ENCODE measurements at places on chromosomes 3 and 15.
A peak's percentile ranks its signal among the peaks of the same experiment; 100 is the strongest.

DNA sequence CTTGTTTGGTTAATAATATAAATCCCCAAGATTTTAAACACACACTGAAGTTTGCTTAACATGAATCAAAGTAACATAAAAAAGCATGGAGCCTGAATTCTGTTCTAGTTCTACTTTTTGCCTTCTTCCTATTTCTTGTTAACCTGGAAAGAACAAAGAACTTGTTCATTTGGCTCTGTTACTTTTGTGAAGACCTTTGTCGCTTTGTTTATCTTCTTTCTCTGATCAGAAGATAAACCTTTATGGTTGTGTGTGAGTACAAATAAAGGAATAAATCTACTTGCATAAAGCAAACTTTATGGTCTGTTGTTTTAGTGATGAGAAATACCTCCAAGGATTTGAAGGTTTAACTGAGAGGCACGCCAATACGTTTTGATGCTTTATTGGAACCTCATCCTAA lies 210.1 kb upstream of the SATB1 start:
- no peak for DNase-seq

DNA sequence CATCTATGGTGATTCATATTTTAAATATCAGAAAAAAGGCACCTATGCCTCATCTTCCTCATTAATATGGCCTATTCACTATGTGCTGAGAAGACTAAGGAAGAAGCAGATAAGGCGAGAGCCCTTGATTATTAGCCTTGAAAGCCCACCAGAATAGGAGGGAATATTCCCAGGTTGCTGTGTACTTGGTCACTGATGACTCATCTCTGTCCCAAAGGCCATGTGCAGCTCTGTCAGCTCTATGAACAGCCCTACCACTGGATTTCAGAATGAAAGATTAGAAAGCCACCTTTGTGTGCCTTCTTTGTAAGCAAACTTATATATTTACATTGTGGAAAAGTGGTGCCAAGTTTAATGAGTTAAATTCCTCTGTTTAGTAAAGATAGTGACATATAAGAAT lies 211.5 kb downstream of the NFKBIZ start:
- no peak for DNase-seq

DNA sequence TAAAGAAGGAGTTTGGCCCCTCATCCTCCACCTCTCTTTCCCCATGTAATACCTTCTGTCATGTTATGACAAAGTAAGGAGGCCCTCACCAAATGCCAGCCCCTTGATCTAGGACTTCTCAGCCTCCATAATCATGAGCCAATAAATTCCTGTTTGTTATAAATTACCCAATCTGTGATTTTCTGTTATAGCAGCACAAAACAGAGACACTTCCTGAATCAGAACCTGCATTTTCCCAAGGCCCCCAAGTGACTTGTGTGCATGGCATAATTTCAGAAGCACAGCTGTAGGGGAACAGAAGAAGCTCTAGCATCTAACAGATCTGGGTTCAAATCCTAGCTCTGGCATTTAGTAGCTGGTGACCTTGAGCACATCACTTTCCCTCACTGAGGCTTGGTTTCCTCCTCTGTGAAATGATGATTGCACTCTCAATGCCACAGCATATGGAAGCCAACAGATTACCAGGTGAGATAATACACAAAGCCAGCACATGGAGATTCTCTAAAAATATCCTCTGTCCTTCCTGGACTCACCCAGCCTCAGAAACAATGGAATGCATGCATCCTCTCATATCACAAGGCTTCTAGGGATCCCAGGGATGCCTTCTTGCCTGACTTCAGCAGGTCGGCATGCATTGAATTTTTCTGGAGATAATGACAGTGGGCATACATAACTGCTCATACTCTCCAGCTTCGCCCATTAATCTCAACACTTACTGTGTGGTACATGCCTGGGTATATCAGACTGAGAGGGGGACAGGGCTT lies 26.3 kb downstream of the TLNRD1 start:
- DNase-seq = no peak

DNA sequence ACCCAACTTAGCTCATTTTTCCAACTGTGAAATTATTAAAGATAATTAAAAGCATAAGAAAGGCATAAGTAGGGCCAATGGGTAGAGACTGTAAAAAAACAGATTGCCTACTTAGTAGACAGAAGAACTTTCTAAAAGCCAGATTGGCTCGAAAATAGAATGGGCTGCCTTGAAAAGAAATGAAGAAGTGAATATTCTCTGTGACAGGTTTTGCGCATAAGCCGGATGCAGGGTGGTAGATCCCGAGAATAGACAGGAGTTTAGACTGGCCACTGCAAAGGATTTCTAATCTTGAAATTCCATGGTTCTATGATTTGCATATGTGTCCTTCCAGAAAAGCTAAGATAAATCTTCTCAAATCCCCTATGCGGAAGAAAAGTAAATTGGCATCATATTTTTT lies 173.3 kb upstream of the ICE2 start:
- peak; percentile 28 for DNase-seq

- no peak for DNase-seq
Measured at GRCh38 chr3:73530022-73530396, 94.7 kb downstream of the PDZRN3 start.

DNA sequence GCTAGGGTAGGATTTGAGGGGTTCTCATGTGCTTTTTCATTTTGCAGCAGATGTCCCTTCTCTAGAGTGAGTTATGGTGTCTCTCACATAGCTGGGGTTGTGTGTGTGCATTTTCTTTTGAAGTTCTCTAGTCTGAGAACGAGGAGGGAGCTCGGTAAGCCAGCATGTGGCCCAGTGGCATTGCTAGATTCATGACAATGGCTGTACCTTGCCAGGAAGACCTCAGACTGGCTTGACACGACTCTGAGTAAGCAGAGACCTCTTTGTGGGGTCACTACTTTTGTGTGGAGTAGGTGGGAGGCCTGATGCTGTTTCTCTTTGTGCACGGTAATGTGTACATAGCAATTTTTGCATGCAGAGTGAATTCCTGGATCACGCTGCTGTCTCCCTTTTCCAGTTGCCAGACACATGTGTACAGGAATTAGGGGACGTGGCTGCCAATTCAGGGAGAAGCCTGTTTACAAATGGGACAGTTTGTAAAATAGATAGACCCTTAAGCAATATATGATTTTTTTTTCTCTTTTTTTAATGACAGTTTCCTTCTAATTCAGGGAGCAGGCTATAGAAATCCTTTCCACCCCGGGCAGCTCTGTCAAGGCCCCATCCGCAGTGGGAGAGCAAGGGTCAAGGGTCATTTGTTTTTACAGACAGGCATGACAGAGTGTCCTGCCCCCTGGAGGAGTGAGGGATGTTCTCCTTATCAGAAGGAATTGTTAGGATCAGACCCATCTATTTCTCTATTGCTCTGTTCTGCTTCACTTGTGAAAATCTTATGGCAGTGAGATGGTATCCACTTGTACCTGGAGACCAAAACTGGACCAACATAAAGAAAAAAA lies 4.6 kb downstream of the CACNA1D start:
- no peak for DNase-seq

- no peak for DNase-seq
Measured at GRCh38 chr15:76204109-76204845, 107.0 kb downstream of the ETFA start.

DNA sequence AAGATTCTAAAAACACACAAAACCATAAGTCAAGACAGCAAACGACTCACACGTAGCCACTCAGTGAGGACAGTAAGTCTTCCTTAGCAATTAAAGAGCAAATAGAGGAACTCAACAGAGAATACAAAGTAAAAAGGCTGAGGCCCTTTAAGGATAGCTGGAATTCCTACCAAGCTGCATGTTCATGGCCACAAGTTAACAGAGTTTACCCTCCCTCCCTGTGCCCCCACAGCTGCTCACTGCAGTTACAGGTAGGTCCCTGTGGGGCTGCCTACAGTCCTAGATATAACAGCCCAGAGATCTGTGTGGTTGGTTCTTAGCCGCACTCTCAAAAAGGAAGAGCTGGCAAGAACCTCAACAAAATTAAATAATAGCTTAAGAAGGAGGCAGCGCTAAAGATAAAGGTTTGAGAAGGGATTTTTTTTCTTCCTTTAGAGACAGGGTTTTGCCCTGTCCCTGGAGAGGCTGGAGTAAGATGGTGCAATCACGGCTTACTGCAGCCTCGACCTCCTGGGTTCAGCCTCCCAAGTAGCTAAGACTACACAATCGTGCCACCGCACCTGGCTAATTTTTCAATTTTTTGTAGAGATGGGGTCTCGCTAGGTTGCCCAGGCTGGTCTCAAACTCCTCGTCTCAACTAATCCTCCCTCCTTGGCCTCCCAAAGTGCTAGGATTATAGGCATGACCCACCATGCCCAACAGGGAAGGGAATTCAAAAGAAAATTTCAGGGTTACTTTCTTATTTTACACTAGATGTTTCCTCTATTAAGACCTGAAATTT lies 19.3 kb downstream of the SFMBT1 start:
- no peak for DNase-seq

DNA sequence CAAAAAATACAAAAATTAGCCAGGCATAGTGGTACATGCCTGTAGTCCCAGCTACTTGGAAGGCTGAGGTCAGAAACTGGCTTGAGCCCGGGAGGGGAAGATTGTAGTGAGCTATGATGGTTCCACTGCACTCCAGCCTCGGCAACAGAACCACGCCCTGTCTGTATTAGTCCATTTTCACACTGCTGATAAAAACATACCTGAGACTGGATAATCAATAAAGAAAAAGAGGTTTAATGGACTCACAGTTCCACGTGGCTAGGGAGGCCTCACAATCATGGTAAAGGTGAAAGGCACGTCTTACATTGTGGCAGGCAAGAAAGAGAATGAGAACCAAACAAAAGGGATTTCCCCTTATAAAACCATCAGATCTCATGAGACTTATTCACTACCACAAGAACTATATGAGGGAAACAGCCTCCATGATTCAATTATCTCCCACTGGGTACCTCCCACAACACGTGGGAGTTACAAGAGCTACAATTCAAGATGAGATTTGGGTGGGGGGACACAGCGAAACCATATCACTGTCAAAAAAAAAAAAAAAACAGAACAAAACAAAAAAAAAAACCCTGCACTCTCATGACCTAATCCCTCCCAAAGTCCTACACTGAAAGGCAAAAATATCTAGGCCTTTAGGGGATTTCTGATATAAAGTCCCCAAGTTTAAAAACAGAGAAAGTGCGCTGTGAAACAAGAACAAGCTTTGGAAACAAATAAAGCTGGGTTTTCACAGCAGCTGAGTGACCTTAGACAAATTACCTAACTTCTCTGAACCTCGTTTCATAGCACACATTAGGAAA lies 224.7 kb downstream of the IGSF11 start:
- DNase-seq = no peak

- peak; percentile 32 for DNase-seq
Measured at GRCh38 chr3:62724503-62724902, 150.7 kb downstream of the CADPS start.

- DNase-seq = no peak
Measured at GRCh38 chr3:189304465-189305351, 132.9 kb downstream of the TPRG1 start.

- no peak for DNase-seq
Measured at GRCh38 chr3:124615896-124616543, 114.2 kb upstream of the UMPS start.

DNA sequence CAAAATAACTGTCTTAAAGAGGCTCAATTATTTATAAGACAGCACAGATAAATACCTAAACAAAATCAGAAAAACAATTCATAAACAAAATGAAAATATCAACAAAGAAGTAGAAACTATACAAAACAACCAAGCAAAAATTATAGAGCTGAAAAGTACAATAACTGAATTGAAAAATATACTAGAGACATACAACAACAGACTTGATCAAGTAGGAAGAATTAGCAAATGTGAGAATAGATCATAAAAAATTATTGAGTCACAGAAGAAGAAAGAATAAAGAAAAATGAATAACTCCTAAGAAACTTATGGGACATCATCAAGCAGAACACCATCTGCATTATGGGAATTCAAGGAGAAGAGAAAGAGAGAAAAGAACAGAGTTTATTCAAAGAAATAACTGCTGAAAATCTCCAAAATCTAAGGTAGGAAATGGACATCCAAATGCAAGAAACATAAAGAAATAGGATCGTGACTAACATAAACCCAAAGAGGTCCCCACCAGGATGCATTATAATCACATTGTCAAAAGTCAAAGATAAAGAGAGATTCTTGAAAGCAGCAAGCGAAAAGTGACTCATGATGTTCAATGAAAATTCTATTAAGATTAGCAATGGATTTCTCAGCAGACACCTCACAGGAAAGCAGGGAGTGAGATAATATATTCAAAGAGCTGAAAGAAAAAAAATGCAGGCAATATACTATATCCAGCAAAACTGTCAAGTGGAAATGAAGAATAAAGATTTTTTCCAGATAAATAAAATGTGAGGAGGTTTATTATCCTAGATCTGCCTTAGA lies 85.9 kb downstream of the DCLK3 start:
- no peak for DNase-seq

- DNase-seq = no peak
Measured at GRCh38 chr3:62100282-62100989, 272.9 kb downstream of the FEZF2 start.

- DNase-seq = no peak
Measured at GRCh38 chr3:16305111-16305541, 40.1 kb downstream of the OXNAD1 start.

DNA sequence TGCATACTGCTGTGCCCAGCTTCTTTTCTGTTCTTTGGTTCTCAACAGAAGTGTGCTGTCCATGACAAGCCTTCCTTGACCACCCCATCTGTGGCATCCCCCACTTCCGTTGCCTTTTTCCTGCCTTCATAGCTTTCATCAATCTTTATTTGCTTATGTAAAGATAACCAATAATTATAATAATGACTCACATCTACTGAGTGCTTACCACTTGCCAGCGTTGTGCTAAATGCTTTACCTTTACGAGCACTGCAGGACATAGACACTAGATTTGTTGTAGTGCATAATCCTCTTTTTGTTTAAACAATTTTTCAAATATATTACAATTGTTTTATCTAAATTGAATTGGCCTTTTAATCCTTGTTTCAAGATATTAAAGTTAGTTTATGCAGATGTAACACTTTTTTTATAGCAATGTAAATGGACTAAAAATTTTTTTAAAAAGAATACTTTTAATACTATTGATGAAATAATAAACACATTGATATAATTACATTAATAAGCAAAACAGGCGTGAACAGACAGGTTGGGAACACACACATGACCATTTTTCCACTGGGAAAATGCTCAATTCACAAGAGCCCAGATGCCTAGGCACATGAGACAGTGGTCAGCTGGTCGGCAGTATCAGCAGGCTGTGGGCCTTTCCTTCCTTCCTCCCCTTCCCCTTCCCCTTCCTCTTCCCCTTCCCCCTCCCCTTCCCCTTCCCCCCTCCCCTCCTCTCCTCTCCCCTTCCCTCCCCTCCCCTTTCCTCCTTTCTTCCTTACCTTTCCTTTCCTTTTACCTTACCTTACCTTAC lies 42.5 kb downstream of the TRAK1 start:
- no peak for DNase-seq
